ENCODE measurements at places on chromosomes 16 and 17.

DNA sequence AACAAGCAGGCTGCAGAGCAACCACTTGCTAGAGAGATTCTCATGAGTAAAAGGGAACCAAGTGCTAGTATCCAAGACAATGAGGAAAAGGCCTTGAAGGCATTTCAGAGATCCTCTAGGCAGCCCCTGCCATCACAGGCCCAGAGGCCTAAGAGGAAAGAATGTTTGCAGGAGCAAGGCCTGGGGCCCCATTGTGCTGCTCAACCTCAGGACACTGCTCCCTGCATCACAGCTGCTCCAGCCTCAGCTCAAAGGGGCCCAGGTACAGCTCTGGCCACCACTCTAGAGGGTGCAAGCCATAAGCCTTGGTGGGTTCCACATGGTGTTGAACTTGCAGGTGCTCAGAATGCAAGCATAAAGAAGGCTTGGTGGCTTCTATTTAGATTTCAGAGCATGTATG lies 243.0 kb upstream of the RPL38 start:
- DNase-seq = no peak

DNA sequence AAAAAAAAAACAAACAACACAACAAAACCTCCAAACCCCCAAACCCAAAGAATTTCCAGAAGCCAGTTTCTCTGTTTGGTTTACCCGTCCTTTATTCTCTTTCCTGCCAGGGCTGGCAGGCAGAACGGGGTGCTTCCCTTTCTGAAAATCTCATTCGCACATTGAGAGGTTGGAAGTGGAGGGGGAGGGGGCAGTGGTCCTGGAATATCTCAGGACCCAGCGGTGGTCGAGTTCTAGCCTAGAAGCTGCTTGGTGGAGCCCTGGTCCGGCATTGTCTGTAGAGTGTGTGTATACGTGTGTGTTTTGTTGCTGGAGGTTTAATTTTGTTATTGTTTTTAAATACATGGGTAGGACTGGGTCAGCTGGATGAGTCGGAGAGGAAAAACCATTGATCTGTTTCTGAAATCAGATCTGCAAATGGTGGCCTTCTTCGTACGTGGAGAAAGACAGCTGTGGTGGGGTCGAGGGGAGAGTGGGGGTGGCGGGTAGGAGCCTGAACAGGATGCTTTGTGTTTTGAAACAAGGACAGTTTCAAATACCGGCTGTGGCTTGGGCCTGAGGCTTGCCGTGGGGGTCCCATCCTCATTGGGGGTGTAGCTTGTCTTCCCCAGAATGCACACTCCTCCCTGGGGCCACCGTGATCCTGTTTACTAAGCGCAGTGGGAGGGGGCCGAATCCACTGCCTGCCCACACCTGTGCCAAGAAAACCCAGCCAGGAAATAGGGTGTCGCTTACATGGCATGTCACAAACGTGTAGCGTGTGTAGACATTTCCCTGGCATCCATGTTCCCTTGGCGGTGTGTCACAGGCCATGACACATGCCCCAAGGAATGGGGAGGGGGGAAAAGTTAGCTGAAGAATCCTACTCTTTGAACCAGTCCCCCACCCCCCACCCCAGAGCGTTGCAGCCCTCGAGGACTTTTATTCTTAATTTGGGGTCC lies 1.6 kb downstream of the CMIP start:
- no peak for DNase-seq

DNA sequence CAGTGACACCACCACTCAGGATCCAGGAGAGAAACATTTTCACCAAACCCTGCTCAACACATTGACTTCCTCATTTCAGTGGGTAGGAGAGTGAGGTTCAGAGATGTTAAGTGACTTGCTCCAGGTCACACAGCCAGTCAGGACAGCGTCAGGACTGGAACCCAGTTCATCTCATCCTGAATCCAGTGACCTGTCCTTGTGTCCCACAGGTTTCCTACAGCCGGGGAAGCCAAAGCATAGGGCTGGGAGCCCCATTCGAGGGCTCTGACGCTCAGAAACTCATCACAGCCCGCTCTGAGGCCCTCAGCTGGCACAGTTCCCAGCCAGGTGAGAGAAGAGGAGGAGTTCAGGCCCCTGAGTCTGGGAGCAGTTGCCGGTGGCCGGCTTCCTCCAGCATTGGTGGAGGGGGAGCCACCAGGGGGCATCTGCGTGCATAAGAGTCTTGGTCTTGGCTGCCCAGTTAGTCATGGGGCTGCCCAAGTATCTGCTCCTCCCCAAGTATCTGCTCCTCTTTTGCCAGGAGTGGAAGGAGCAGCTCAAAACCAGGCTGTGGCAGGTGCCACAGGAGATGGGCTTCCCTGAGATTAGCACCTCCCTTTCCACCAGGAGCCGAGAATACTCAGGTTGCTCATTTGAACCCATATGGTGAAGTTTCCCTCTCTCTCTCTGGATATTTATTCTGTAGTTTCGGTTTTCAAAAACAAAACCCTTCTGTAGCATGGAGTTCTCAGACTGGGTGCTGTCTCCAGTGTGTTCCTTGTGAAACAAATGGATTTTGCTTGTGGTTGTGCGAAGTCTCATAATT lies 56.0 kb downstream of the TNFRSF13B start:
- no peak for DNase-seq

- no peak for DNase-seq
Measured at GRCh38 chr17:74403512-74404137, 28.3 kb upstream of the GPRC5C start.

GRCh38 chr17:65638221-65638975 lies 77.0 kb upstream of the AXIN2 start:
- no peak for DNase-seq

DNA sequence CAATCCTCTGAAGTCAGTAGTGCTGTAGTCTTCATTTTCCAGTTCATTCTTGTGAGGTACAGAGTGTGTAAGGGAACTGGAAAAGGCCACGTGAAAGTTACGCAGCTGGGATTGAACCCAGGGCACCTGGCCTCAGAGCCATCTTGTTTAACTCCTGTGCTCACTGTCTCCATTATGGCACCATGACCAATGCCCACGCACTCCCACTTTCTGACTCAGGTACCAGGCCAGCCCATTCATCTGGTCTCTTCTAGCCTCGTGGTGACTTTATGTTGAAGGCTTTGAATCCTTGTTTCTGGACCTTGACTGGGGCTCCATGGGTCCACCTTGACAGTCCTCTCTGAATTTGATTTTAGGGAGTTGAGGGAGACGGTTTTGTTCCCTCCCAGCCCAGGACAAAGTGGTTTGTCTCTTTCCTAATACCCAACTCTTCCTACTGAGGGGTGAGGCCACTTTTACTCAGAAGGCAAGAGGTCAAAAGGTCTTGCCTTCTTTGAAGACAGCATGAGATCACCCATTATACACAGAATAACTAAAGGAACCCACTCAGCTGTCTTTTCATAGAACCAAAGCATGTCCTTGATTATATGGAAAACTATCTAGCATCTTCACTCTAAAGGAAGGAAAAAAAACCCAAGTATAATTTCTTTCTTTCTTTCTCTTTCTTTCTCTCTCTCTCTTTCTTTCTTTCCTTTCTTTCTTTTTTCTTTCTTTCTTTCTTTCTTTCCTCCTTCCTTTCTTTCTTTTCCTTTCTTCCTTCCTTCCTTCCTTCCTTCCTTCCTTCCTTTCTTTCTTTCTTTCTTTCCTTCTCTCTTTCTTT lies 50.0 kb downstream of the OTOA start:
- DNase-seq = no peak

GRCh38 chr16:48003206-48003907 lies 152.4 kb downstream of the ABCC12 start:
- DNase-seq = no peak

DNA sequence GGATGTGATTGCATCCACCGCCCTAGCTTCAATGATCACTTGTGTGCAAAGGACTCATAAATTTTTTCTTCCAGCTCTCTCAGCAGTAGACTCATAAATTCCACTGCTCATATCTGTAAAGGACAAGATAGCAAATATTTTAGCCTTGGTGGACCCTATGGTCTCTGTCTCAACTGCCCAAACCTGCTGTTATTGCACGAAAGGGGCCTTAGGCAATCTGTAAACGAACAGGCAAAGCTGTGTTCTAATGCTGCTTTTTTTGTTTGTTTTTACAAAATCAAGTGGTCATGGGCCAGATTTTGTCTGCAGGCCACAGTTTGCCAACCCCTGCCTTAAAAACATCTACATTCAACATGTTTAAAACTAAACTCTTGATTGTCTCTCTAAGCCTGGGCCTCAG lies 34.1 kb downstream of the FAM20A start:
- no peak for DNase-seq

DNA sequence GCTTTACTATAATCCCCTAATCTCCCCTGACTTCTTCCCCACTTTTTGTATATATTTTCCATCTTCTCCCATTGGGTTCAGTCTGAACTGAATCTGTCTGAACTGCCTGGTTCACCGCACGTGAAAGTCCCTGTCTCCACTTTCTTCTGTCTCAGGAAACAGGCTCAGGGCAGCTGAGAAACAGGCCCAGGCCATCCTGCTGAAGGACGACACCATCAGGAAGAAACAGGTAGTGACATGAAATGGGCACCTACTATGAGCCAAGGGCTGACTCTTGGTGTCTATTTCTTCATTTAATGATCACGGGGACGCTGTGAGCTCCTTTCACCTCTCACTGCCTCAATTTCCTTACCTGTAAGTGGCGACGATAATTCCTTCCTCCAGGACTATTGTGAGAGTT lies 90.5 kb upstream of the HSBP1 start:
- no peak for DNase-seq

GRCh38 chr17:32496395-32497073 lies 9.7 kb downstream of the CDK5R1 start:
- DNase-seq = no peak

DNA sequence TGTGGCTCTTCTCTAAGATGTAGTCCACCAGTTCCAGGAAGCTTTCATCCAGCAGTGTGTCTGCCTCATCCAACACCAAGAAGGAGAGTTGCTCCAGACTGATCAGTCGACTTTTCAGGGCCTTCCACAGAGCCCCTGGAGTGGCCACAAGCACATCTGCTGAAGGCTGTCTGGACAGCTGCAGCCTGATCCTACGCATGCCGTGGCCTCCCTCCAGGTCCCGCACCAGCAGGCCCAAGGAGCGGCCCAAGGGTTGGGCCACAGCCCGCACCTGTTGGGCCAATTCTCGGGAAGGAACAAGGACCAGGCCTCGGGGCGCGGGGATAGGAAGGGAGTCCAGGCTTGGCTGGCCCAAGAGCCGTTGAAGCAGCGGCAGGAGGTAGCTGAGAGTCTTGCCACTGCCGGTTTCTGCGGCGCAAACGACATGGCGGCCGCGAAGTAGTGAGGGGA lies 729 bp downstream of the DDX28 start:
- DNase-seq = no peak

GRCh38 chr16:53052519-53053501 lies at the start of gene CHD9NB:
CHD9NB (minus strand) TSS chr16:53052897; CDS start chr16:53044158, 8,739 bp downstream.
- no peak for DNase-seq

- DNase-seq = no peak
Measured at GRCh38 chr16:81405702-81406113, 38.9 kb upstream of the CMIP start.

GRCh38 chr16:79088971-79089370 lies 511.6 kb downstream of the MAF start:
- DNase-seq = no peak

- DNase-seq = no peak
Measured at GRCh38 chr16:88983771-88984687, 7.0 kb upstream of the CBFA2T3 start.

DNA sequence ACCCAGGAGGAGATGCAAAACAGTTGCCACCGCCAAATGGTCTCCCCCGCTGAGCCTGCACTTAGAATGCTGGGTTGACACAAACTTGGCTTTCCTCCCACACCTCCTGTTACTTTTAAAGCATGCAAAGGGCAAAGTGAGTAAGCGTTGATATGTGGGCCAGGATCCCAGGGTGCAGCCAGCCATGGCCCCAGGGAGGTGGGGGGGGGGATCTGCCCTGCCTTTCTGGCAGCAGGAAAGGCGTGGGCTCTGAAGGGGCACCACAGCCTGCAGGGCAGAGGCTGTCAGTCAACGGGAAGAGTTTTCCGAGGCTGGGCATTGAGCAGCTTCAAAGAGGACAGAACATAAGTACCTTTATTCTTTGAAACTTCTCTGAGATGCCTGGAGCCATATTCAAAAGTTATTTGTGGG lies 142.3 kb downstream of the ABCC12 start:
- DNase-seq = no peak

GRCh38 chr17:1914661-1915083 lies 84.9 kb downstream of the RPA1 start:
- DNase-seq = no peak

DNA sequence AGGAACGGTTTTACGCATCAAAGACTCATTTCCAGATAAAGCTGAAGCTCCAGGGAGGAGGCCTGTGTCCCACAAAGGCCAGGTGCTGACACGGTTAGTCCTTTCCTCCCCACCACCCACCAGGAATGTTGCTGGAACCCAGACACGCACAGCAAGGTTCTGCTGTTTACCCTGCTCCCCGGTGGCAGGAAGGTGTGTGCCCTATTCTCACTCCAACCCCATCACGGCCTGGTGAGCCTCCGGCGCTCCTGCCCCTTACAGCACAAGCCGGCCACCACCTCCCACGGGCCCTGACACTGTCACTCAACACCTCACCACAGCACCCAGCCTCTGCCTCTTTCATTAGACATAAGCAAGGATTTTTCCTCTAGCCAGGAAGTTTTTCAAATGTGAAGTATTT lies 47.8 kb downstream of the ANKRD11 start:
- no peak for DNase-seq

- DNase-seq = no peak
Measured at GRCh38 chr17:76208120-76208519, 32.2 kb downstream of the RNF157 start.

GRCh38 chr16:86566601-86566965 lies at the start of gene FOXC2:
FOXC2 (plus strand) TSS chr16:86566829; CDS start chr16:86567336, 507 bp downstream.
- peak; percentile 70 for DNase-seq

DNA sequence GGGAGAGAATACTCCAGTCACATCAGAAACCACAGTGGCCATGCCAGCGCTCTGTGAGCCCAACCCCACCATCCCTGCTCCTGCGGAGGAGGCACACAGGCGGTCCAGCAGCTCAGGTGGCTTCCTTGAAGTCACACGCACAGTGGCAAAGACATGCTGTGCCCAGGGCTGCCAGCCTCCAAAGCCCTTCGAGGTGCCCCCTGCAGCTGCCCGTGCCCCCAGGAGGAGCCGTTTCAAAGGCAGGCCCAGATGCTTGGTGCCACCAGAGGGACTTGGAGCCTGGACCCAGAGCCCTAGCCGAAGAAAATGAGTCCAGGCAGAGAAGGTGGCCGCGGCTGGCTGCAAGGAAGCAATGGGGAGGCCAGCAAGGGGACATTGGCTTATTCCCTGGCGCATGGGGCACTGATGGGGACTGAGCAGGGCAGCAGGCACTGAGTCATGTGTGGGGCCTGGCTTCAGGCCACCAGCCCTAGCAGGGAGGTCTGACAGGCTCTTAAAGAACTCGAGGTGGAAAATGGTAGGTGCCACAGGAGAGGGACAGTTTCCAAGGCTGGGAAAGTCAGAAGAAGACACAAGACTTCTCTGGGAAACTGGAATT lies 17.2 kb upstream of the CACNG1 start:
- no peak for DNase-seq

Data from natural killer cell treated with Interleukin-12 subunit alpha and Interleukin-12 subunit beta and Interleukin-15 and Interleukin-18, amount 100 ng/mL, for 72 hours (primary cell).